ENCODE measurements at places on chromosomes 5 and 9. TPM values are rescaled to one million over a fixed set of nuclear protein-coding genes. Genes with fewer than 3 reads are reported as not detected.

The ZNF462 gene
- total RNA-seq = 6.0 TPM

DNA sequence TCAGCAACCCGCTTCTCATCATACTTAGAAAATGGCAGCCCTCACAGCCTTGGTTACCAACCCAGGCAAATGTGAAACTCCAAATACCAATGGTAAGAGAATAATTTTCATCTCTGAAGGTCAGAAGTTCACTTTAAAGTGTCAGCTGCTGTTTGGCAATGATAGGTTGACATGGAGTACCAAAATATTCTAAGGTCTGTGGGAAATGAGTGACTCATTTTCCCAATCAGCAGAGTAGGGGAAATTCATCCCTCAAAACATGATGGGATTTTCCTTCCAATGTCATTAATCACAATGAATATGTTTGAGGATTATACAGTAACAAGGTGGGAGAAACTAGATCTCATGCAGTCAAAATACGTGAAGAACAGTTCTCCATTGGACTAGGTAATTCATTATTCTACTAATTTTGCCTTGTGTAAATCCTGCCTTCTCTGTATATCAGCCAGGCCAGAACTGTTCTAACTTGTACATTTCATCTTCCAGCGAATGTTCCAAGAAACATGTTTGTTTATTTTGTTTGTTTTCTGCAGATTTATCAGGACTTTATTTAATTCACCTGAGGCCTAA, 53.1 kb upstream of the ERBIN start:
- no peak for DNase-seq

DNA sequence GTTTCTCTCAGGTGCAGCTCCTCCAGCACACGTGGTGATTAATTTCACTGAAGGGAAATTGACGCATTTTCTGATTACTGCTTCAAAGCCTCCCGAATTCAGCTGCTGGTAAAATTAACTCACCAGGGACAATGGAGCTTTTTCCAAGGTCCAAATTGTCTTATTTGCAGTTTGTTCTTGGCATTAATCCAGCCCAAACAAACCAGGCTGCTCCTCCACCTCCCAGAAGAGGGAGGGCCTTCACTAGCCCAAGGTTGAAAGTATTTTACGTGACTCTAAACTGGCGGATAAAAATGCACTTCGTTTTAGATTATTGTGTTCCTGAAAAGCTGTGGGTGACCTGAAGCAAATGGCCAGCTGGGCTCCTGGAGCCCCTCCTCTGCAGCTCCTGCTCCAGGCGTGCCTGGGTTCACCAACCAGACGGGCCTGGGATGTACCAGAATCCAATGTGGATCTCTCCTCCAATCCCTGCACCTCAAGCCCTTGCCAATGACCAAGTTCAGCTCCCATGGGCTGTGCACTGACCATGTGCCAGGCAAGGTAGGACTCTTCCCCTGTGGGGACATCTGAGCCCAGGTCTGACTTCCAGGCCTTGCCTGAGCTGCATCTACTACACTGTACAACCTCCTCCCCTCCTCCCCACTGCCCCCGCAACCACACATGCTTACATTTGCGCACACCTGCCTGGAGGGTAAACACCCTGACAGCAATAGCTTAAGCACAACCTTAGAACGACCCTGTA, 193.4 kb downstream of the CDK5RAP2 start:
- DNase-seq = no peak

DNA sequence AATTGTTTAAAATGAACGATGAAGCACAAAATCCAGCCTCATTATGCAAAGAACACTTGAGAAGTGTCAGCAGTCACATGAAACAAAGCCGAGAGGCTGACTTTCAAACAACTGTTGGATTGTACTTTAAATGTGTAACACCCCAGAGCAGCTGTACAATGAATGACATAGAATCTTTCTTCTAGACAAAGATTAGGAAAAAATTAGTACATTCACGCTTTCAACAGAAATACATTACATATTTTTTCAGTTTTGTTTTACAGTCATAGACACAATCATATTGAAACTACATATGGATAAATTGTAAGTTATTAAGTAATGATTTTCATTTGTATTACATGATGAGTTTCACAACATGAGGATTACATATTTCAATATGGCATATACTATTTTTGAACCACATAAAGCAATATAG, 10.6 kb upstream of the AGXT2 start:
- no peak for DNase-seq

The CDC23 gene
- total RNA-seq = 18.2 TPM

DNA sequence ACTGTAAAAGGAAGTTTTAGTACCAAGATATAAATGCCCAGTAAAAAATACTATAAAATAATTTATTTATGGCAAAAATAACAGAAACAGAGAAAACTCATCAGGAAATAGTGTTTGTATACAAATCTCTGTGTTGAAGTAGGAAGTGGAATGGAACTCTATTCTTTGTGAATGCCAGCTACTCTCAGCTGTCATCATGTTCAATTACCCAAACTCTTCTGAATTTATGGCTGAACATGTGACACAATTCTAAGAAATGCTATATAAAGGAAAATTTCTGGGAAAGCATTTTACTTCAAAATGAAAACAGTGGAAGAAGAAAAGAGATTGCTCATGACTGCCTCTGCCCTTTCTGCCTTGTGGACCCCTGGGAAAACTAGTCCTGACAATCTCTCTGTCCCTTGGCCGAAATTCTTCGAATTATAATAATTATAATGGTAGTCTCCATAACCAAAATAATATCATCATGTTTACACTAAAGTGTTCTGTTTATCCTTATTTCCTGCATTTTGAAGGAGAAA, 522.3 kb upstream of the ST8SIA4 start:
- no peak for DNase-seq

The WNT8A gene
- not detected for total RNA-seq

The FGF1 gene
- not detected for total RNA-seq

- DNase-seq = no peak
Observed at GRCh38 chr5:73298772-73299630, 126.0 kb downstream of the TMEM174 start.

DNA sequence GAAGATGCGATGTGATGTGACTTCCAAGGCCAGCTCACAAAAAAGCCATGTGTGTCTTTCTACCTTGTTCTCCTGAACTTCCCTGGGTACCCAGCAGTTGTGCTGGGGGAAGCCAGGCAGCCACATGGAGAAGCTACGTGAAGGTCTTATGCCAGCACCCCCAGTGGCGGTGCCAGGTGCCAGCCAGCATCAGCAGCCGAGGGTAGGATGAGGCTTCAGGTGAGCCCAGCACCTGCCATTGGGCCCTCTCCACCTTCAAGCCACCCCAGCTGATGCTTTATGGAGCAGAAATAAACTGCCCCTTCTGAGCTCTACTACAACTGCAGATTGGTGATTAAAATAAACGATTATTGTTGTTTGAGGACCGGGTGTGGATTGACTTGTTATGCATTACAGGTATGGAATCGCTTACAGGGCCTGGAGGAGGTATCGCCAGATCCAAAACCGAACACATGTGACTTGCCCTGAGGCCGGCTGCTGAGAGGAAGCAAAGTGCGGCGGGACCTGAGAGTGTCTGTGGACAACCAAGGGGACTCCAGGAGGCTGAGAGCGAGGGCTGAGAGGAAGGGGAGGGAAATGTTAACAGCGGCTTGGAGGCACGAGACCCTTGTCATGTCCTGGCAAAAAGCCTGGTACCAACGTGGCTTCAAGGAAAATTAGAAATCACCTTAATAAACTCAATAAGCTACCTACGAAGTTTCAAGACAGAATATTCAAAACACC, 36.0 kb upstream of the OLFM1 start:
- no peak for DNase-seq

The EIF4EBP3 gene
- 14.0 TPM for total RNA-seq

DNA sequence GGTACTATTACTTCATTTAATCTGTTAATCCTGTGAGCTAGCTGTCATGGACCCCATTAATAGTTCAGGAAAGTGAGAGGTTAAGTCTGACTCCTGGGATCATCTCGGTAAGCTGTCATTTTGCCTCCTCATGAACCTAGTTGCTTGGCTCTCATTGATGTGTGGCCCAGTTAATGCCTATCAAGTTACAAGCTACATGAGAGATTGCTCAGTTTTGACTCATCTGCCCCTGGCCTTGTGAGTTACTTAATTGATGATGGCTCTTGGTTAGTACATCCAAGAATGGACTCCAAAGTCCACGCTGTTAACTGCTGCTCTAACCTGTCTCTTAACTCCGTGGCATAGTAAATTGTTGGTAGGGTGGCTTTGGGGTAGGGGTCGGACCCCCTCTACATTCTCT, 23.9 kb downstream of the LARP1 start:
- no peak for DNase-seq

- DNase-seq = no peak
Observed at GRCh38 chr9:703392-703791, 138.1 kb upstream of the DMRT1 start.

The SPAG8 gene
- 0.97 TPM for total RNA-seq

DNA sequence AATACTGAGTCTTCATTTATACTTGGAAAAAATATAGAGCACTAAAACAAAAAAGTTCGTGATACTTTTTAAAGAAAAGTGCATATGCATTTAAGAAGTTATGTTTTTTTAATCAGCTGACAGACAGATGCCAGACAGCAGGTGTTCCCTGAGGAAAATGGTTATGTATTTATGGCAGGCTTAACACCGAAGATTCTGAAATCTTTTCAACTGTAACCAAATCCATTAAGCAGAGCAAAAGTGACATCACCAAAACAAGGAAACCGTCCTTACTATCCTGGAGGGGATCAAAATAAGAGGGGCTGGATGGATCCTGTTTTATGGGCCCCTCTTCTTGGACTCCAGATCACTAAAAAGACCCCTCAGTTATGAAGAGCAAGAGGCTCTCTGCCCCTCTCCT, 404.9 kb upstream of the ADAMTS16 start:
- DNase-seq = no peak

DNA sequence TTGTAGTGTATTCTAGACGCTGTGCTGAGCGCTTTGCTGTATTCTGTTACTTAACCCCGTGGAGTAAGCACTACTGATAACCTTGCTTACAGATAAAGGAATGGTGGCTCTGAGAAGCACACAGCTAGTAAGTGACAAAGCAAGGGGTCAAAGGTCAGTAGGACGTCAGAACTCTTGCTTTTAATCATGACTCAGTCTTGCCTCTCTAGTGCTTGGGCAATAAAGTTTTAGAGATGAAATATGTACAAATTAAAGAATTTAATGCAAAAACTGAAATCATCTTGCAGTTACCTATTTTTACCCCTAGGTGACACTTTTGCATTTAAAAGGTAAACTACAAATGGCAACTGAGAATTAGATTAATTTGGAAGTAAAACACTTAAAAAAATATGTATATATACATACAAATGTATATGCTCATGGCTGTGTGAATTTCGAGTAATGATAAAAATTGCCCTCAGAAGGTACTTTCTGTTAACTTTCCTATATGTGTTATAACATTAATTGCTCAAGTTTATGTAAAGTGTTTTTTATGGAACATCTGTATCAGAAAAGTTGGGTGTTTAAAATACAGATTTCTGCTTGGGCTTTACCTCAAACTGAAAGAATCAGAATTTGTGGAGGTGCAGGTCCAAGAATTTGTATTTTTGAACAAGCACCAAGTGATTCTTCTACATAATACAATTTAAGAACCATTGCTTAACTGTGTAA, 175.1 kb upstream of the DAB2 start:
- no peak for DNase-seq

DNA sequence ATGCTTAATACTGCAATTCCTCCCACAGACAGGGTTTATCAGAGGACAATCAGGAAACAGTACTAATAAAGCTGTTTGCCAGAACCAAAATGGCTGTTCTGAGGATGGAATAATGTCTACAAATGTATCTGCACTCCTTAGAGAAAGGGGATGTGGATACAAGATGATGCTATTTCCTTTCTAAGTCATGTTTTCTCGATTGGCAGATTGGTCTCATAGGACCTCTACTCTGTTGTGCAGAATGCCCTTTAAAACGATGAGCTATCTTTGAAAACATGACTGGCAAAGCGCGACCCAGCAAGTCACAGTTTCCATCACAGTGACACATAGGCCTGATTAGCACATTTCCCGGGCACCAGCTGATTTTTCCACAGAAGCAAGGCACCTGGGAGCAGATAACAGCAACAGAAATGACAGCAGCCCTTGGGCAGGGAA, 54.0 kb downstream of the AOPEP start:
- no peak for DNase-seq
